Stimulated activated effector memory CD8-positive, alpha-beta T cell treated with anti-CD3 and anti-CD28 coated beads, Interleukin-12 subunit alpha, Interleukin-12 subunit beta, amount 100 ng/mL, for 72 hours (primary cell): ENCODE measurements at places on chromosomes 4 and X.

GRCh38 chrX:47175588-47175980, 18.0 kb upstream of the UBA1 start:
- DNase-seq = no peak

GRCh38 chr4:147480891-147481576, at the start of gene EDNRA:
Gene EDNRA (plus strand): TSS chr4:147481097. CDS start chr4:147485682, 4,585 bp downstream.
- no peak for DNase-seq

DNA sequence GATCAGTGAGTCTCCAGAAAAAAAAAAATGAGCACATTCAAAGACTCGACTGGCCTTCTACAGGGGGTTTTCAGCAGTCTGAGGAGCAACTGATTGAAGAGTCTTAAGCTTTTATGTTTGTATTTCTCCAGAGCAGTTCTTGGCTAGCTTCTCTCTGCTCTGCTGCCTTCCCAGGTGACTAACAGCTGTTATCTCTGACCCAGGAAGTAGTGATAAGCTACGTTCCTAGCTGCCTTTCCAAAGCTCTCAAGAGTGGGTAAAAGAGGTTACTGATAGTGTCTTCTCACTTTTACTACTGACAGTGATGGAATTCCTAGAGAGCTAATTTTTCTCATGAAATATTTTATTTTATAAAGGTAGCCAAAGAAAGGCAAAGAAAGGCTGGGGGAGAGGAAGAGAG, 66.6 kb downstream of the ENOX2 start:
- DNase-seq = no peak

DNA sequence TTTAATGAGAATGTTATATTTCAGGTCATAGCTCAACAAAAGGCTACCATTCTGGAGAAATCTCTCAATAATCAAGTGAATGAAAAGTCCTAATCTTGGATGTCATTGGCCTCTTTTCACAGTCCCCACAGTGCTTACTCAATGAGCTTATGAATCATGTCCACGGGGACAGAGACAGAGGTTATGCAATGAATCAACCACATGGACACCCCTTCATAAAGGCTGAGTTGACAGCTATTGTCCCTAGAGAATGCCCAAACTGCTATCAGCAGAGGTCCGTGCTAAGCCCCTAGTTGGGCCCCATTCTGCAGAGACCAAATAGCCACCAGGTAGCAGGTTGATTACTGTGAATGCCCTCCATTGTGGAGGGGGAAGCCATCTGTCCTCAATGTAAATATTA, 158.1 kb downstream of the LHFPL1 start:
- no peak for DNase-seq

DNA sequence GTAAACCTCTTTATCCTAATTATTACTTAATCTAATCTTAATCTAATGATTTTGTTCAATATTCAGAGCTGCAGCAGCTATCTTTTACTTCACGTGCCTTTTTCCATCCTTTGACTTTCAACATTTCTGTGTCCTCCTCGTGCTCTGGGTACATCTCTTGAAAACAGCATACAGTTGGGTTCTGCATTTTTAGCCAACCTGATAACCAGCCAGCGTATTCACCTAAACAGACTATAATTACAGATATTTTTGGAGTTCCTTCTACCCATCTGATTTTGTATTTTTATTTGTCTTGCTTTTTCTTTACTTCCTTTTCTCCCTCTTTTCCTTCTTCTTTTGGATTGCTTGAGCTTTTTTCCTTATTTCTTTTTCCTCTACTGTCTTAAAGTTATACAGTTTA, 16.2 kb upstream of the JAKMIP1 start:
- no peak for DNase-seq

DNA sequence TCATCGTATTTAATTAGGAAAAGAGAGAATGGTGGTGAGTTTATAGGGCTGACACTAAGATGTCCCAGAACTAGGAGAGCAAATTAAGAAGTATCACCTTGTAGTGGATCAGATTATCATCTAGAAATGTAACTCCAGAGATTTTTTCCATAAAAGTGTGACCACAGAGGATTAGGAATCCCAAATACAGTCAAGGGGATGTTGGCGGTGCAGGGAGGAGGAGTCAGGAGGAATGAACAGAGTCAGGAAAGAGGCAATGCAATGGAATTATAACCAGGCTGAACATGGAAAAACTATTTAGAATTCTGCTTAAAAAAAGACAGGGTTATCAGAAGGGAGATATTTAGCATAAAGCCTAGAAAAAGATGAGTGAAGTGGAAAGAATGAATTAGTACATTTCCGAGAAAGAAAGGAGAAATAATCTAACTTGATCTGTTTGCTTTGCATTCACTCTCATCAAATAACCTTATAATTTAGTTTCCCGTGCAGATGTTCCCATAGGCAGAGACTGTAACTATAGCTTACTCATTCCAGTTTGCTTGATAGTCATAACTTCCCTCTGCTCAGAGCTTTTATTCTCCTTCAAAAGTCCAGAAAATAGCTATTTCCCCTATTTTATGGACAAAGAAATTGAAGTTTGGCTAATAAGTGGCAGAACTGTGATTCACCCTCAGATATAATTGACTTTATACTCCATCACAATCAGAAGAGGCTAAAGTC, 56.4 kb downstream of the SCFD2 start:
- no peak for DNase-seq

DNA sequence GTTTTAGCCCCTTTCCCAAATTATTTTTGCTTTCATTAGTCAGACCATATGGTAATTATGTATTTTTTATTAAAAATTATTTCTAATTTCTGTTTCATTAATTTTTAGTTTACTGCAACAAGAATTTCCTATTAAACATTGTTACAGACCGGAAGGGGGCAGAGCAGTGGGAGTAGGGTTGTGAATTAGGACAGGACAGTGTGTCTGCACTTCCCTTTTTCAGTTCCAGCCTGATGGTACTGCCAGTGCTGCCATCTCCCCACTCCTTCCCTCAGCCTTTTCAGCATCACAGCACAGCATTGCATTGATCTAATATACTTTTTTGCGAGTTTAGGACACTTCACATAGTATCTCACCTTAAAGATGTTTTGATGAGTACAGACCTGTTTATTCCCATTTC, 76.5 kb downstream of the STIM2 start:
- no peak for DNase-seq

GRCh38 chr4:26893491-26893890, 32.9 kb downstream of the STIM2 start:
- DNase-seq = no peak

GRCh38 chr4:85028910-85029309, 62.4 kb upstream of the WDFY3 start:
- no peak for DNase-seq

- no peak for DNase-seq
These were observed 59.0 kb downstream of the EDA start for GRCh38 chrX:69674891-69675290.

GRCh38 chr4:74583757-74584156, 138.8 kb downstream of the AREG start:
- no peak for DNase-seq

DNA sequence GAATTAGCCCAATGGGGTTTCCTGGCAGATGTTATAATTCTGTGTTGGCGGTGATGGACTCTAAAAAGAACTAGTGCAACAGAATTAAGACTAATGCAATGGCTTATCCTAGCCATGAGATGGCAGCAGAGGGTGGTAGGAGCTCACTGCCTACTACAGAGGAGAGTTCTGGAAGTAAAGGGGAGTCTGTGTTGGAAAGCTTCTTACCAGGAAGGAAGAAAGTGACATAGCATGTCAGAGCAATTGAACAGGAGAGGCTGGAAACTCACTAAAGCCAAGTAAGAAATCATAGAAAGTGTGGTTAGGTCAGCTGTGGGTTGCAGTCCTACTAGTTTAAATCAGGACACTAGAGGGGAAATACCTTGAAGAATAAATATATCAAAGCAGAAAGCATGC, 6.3 kb upstream of the TRPC5OS start:
- DNase-seq = no peak

DNA sequence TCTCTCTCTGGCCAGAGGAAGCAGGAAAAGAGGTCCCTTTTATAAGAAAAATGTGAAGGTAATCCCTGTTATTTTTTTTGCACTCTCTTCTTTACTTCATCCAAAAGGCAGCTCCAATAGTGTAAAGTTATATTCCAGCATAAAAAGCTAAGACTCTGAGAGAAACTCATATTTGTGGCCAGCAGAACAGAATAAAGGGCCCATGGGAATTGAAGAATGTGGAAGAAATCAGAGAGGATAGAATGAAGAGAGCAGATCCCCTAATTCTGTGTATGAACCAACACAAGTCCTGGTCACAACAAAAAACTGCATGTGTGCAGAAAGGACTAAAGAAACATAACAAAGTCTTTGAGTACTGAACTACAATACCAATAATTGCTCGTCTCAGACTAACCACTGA, 22.3 kb downstream of the RPS6KA6 start:
- DNase-seq = no peak

DNA sequence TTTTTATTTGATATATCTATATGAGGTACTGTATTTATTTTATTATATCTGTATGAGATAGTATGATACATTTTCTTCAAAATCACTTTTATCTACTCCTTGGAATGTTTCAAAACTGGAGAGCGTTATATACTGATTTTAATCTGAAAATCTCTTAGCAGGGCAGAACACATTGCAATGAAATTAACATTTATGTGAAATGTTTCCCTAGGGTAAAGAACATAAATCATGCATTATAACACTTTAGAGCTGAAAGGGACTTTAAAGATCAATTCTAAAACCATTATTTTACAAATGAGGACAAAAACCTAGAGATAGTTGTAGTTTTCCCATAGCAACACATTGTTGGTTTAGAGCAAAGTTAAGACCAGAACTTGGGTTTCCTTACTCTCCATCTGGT, 153.7 kb downstream of the ATOH1 start:
- no peak for DNase-seq

DNA sequence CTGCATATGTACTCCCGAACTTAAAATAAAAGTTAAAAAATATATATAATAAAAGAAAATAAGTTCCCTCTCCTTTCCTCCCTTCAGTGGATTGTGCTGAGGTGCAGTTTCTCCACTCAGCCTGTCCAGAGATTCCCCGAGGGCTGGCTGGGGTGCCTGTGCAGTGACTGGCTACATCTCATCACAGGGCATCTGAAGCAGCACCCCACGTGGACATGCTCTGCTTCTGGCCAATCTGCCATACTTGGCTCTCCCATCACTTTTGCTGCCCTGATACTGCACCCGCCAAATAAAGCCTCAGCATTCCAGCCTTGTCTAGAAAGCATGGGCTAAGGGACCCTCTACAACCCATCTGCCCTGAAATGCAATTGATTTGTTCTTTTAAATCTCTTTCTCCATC, 11.1 kb upstream of the MGST2 start:
- DNase-seq = no peak

DNA sequence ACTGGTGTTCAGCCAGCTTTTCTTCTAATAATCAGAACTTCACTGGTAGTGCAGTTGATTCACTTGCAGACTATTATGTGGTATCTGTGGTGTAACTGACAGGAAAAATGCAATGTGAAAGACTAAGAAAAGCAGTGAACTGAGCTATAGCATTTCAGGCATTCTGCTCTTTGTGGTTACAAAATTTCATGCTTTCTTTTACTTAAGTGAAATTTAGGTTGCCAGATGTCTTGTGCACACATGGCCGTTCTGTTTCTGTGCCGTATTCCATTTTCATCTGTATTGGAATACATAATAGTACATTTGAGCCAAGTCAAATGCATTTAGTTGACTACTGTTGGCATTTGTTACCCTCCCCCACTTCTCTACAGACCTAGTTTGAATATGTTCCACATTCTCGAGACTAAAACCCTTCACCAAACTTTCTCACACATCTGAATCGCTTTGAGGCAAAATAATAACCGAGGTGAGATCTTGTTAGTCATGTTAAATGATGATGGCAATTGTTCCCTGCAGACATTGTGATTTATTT, 8.2 kb downstream of the RTL3 start:
- no peak for DNase-seq

DNA sequence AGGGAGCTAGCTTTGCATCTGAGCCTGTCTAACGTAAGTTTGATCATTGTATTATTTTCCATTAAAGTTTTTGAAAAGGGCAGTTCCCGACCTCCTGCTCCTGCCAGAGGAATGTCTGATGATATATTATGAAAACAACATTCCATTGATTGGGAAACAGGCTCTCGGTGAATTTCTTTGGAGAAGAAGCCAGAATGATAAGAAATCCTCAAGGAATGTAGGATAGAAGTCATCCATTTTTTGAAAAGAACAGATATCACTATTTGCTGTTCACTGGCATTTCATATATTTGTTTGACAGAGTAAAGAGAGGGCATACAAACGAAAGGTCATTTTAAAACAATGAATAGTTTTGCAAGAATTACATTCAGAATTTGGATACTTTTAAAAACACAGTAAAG, 781.0 kb upstream of the HTR2C start:
- DNase-seq = no peak

DNA sequence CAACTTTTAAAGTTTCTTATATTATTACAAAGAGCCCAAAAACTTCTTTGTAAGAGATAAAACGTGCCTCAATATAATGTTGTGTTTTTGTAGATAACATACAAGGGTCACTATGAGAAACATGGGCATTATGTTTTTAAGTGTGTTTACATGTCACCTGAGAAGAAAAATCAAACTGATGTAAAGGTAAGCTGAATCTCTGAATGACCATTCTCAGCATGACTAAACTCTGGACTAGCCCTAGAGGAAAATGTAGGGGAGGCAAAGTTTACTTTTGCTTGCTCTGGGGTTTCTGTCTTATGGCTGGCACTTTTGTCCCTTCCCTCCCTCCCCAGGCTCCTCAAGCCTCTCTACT, 6.8 kb downstream of the MEPE start:
- DNase-seq = no peak

DNA sequence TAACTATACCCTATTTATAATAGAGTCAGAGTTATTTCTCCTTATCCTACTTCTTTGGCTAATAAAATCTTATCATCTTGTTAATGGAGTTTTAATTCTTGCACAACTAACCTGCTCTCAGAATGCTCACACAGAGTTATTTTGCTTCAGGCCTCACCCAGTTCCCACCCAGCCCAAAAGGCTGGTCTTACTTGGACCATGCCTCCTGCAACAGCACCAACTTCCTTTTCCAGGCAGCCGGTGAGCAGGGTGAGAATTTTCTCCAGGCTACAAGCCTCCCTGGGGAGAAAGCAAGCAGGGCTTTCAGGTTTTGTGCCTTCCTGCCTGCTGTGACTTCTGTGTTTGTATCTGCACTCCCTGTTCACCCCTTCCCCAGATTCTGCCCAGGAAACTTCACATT, 29.1 kb upstream of the BANK1 start:
- no peak for DNase-seq

DNA sequence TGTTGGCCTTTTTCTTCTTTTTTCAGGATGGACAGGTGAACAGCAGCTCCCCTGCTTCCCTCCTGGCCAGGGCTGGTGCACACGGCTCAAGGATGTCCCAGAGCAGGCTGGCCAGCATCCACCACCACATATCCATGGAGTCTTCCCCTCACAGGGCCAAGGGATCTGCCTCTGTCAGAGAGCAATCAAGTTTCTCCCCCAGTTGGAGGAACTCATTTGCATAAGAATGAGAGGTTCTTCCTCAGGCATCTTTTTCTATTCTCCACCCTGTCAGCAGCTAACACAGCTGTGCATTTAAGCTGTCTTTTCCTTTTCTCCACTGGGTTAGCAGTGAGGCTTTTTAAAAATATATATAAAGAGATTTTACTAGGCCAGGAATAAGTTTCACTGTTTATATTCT, 143.8 kb downstream of the ANAPC10 start:
- no peak for DNase-seq
